ENCODE measurements at places on chromosomes 2 and 18.

DNA sequence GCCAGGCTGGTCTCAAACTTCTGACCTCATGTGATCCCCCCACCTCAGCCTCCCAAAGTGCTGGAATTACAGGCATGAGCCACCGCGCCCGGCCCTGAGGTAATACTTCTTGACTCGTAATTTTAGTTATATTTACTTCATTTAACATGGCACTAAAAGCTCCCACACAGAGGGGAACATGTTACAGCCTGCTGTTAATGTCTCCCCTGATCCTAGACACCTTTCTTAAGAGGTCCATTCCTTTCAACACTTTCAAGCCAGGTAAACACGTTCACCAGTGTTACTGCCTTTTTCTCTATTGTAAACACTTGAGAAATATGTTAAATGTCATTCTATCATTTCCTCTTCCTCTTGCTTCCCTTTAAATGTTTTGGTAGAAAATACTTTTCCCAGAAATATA lies 161.4 kb downstream of the METTL4 start:
- no peak for DNase-seq

DNA sequence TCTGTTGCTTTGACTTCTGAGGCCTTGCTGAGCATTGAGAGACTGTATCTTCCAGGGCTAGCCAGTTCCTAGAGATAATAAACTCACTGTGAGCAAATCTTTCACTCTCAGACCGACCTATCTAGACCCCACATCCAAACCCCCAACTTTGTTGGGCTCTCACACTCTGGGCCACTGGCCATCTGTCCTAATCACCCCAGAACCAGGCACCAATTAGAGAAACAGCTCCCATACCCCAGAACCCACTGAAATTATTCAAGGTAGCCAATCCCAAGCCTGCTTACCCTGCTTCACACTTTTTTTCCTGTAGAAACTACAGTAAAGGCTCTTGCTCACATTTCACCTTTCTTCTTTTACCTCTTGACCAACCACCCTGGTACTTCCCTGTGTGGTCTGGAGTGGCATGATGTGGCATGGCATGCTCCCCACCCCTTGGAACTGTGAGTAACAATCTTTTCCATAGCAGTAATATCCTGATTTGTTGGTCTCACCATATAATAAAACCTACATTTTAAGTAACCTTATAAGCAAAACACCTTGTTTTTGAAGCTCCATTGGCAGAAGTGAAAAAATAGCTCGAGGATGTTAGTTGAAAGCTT lies 55.2 kb downstream of the ANKRD12 start:
- DNase-seq: no peak

DNA sequence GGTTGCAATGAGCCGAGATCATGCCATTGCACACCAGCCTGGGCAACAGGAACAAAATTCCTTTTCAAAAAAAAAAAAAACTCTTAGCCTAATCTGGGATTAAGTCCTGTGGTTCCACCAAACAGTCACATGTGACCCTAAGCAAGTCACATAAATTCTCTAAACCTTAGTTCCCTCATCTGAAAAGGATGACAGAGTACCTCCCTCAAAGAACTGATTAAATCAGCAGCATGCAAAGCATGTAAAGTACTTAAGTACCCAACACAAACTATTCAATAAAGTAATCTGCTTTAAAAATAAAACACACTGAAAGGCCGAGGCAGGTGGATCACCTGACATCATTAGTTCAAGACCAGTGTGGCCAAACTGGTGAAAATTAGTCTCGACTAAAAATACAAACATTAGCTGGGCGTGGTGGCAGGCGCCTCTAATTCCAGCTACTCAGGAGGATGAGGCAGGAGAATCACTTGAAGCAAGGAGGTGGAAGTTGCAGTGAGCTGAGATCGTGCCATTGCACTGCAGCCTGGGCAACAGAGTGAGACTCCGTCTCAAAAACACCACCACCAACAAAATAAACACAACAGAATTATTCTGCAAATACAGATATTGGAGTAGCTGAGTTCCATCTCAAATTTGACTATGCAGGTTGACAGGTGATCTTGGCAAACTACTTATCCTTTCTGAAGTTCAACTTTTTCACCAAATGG lies 7.0 kb downstream of the USP34 start:
- no peak for DNase-seq

GRCh38 chr18:24868760-24869237 lies 408.4 kb downstream of the HRH4 start:
- DNase-seq: no peak

- no peak for DNase-seq
Measured at GRCh38 chr18:68713796-68714195, 1.1 kb downstream of the TMX3 start.

Data from CD4-positive, alpha-beta T cell treated with Interleukin-17A for 1 hour (primary cell).